ENCODE measurements at places on chromosomes 7 and 10.

GRCh38 chr10:18010050-18010449 lies 58.3 kb downstream of the SLC39A12 start:
- DNase-seq: no peak

DNA sequence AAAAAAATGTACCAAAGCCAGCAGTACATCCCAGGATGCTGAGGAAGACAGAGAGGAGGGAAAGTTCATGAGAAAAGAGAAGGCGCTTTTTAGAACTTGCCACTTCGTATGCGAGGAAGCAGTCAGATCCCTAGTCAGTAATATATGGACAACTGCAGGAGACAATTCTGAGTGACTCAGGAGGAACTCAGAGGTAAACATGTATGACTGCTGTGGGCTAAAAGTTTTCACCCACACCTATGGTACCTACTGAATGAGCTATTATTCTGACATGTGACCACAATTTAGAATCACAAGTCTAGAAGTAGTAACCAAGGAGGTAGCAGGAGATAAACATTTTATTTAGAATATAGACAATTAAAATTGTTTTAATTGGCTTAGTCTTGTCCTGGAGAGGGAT lies 126.5 kb downstream of the ICA1 start:
- DNase-seq: no peak

- peak; percentile 61 for DNase-seq
These were observed 175.0 kb upstream of the NPY start for GRCh38 chr7:24108906-24109376.

DNA sequence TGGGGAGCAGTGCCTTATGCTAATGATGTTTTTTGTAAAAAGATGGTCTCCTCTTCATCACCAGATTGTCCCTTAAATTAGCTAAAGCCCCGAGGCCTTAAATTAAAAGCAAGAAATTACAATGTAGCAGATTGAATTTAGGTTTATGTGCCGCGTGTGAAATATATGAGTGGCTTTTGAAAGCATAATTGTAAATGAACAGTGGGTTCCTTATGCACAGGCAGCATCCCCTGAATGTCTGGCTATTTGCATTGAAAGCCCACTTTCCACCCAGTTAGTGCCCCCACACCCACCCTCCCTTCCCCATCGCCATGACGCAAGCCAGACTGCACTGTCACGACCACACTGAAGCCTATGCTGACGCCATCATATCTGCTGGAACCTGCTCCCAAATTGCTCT lies 62.4 kb upstream of the SORCS3 start:
- DNase-seq: no peak

- peak; percentile 50 for DNase-seq
These were observed 106.4 kb downstream of the CAMK1D start for GRCh38 chr10:12455766-12456165.

DNA sequence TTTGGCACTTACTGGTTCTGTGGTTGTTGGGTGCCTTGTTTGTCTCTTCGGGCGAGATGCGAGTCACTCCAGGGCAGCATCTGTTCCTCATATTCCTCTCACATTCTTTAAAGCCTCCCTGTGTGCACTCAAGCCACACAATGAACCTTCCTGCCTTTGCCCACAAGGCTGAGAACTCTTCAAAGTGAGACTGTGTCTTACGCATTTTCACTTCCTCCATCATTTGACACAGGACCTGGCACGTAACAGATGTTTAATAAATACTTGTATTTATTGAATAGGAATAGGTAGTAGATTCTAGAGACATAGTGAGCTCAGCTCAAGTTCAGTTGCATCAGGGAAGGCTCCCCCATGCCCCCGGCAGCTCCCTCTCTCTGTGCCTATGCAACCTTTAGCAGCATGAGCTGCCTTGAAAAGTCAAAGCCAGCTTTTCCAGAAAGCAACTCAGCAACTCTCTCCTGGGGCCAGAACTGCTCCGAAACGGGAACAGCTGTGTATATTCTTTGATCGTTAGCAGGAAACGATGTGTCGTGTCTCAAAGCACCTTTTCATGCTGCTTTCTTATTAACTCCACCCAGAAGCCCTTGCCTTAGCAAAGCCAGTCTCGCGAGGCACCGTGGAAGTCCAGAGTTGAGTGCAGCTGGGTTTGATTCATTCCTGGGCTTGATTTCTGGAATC lies 97.5 kb downstream of the PFKFB3 start:
- no peak for DNase-seq

DNA sequence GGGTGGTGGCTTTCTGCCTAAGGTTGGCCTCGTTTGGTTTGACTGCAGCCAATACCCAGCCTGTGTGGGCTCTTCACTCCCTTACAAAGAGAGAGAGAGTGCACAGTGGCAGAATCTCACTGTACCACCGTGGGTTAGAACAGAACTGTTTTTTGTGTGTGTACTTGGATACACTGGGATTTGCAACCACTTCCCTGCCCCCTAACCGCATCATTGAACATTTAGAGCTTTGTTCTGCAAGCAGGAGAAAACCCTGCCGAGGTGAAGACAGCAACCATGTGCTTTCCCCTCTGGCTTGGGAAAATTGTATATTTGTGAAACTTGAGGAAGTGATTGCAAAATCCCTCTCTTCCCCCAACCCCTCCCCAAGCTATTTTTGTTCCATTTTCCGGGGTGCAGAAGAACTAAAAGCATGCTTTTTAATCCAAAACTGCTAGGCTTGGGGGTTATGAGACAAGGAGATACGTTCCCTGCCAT lies 201.2 kb downstream of the TCF7L2 start:
- no peak for DNase-seq

- peak; percentile 73 for DNase-seq
These were observed 6.7 kb downstream of the RASSF4 start for GRCh38 chr10:44966129-44966815.

- no peak for DNase-seq
These were observed 14.2 kb downstream of the TFR2 start for GRCh38 chr7:100627238-100627549.

DNA sequence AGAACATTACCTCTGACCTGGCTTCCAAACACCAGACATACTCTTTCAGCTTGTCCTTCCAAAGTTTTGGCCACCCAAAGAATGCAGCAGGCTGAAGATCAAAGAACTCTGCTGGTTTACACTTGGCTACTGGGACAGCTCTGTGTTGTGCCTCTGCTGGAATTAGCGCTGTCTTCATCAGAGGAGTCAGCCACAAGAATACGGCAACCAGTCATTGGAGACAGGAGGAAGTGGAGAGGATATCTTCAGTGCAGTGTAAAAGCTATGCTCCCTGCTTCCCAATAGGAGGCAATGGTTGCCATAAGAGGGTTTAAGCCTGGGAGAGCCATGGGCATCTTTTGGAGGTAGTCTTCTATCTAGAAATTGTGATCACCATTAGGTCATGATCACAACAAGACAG lies 126.7 kb upstream of the WNT16 start:
- no peak for DNase-seq

DNA sequence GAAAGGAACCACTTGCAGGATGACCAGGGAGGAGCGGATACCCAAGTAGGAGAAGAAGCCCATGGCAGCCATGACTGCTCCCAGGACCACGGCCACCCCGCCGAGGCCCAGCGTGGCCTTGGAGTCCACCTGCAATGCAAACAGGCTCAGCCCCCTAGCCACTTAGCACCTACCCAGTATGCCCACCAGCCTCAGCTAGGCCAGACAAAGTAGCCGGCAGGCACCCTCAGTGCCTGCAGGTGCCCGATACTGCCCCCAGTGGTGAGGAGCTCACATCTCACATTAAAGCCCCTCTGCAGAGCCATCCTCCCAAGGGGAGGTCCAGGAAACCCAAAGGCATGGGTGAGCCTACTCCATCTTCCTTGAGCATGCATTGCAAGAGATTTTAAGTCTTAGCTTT lies 6.6 kb downstream of the NPC1L1 start:
- peak; percentile 40 for DNase-seq

DNA sequence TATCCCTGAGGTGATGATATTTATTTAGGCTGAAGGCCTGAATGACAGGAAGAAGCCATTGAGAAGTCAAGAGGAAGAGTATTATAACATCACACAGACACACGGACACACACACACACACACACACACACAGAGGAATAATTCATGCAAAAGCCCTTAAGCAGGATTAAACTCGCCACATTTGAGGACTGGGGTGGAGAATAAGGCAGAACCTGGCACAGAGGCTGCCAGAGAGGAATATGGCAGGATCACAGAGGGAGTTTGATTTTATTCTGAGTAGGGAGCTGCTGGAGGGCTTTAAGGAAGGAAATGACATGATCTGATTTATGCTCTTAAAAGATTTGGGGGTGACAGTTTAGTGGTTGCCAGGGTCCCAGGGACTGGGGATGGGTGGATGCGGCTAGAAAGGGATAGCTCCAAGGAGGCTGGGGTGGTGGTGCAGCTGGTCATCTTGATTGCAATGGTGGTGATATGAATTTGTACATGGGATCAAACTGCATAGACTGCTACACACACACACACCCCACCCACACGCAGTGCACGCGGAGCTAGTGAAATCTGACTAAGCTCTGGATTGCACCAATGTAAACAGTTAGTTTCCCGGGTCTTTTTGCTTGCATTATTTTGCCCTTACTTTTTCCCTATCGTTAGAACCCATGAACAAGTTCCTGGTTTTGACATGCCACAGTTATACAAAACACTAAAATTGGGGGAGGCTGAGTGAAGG lies 11.2 kb downstream of the SMURF1 start:
- no peak for DNase-seq

DNA sequence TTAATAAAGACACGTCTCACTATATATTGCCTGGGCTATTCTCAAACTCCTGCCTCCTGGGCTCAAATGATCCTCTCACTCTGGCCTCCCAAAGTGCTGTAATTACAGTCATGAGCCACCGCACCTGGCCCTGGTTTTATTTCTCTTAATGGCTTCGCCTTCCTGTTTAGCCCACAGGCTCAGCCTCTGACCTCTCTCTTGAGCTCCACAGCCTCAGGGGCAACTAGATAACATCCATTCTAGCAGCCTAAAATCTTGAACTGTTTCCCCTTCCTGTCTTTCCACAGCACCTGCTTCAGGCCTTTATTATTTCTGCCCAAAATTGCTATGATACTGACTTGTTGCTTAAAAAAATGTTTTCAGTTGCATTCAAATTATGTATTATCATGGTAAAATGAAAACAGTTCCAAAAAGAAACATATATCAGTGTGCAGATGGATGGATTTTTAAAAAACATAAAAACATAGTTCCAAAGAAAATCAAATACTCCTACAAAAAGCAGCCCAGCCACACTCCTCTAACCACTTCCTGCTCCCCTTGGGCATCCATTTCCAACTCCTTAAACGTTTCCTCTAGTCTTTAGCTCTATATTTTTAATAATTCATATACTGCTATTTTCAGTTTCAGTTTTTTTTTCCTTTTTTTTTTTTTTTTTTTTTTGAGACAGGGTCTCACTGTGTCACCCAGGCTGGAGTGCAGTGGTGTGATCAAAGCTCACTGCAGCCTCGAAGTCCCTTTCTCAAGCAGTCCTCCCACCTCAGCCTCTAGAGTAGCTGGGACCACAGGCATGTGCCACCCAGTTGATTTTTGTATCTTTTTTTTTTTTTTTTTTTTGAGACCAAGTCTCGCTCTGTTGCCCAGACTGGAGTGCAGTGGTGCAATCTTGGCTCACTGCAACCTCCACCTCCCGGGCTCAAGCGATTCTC lies 5.1 kb upstream of the BAZ1B start:
- no peak for DNase-seq

GRCh38 chr7:123924941-123925340 lies at the start of gene SPAM1:
SPAM1 (plus strand) TSS chr7:123925241; CDS start chr7:123953571, 28,330 bp downstream.
- DNase-seq: no peak

DNA sequence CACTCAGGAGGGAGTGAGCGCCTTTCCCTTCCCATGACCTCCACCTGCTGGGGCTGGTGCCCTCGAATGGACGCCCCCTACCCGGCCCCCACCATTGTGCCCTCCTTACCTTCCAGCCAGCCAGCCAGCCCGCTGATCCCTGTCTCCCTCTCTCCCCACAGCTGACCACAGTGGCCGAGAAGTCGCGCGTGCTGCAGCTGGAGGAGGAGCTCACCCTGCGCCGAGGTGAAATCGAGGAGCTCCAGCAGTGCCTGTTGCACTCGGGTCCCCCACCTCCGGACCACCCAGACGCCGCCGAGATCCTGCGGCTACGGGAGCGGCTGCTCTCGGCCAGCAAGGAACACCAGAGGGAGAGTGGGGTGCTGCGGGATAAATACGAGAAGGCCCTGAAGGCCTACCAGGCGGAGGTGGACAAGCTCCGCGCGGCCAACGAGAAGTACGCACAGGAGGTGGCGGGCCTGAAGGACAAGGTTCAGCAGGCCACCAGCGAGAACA lies 77.9 kb upstream of the GTF2IRD1 start:
- no peak for DNase-seq

DNA sequence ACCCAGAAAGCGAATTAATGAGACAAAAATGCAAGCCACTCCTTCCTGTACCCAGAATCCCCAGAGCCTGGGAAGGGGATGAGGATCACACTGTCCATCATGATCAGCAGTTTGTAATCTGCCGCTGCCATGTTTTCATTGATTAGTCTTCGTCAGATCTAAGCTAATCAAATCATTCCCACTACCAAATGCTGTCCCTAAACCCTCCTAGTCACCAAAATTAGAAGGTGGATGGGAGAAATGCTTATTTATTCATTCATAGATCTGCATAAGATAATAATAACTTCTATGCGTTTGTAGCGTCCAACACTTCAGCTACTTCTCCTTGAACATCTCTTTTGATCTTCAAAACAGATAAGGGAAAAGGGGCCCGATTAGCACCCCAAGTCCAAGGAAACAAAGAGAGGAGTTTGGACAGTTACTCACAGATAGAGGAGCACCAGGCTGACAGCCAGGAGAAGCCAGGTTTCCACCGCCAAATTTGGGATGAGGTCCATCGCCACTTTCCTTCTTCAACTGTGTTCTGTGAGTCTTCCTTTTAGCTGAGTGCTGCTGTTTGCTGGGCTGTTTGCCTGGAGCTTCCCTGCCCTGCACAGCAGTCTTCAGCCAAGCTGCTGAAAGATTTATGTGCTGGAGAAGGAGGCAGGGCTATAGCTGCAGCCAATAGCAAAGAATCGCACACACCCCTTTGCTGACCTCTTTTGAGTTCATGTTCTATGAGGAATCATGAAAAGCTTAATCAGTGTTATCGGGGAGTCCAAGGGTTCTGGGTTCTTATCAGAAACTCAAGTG lies at the start of gene CYP3A5:
Gene CYP3A5 (minus strand): TSS at position 597 of the 792 bp plus-strand sequence. CDS start 100 bp downstream, at position 497.
- peak; percentile 90 for DNase-seq

GRCh38 chr7:93315896-93316295 lies 83.7 kb downstream of the VPS50 start:
- DNase-seq: no peak

- DNase-seq: no peak
These were observed 909 bp upstream of the AKR1D1 start for GRCh38 chr7:138075350-138075749.

DNA sequence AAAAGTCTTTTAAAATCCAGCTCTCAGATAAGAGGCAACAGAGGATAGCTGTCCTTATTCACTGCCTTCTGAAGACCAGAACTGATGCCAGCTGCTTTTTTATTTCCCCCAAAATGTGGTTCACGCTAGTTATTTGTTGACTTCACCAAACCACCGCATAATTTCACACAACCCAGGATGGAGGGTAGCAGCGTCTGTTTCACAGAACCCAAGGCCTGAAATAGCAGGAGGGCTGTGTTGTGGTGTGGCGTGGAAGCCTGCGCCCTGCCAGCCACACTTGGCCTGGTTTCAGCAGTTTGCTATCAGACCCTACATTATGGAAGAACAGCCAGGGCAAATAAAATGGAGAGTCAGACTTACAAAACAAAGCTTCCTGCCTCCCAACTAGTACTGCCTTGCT lies 155.4 kb downstream of the DYNC1I1 start:
- no peak for DNase-seq
